ENCODE measurements at places on chromosomes 13 and 19.

- DNase-seq = no peak
These were observed 3.7 kb upstream of the SMIM17 start for GRCh38 chr19:56639217-56639616.

- no peak for DNase-seq
These were observed 99.2 kb upstream of the KLF5 start for GRCh38 chr13:72959643-72960042.

DNA sequence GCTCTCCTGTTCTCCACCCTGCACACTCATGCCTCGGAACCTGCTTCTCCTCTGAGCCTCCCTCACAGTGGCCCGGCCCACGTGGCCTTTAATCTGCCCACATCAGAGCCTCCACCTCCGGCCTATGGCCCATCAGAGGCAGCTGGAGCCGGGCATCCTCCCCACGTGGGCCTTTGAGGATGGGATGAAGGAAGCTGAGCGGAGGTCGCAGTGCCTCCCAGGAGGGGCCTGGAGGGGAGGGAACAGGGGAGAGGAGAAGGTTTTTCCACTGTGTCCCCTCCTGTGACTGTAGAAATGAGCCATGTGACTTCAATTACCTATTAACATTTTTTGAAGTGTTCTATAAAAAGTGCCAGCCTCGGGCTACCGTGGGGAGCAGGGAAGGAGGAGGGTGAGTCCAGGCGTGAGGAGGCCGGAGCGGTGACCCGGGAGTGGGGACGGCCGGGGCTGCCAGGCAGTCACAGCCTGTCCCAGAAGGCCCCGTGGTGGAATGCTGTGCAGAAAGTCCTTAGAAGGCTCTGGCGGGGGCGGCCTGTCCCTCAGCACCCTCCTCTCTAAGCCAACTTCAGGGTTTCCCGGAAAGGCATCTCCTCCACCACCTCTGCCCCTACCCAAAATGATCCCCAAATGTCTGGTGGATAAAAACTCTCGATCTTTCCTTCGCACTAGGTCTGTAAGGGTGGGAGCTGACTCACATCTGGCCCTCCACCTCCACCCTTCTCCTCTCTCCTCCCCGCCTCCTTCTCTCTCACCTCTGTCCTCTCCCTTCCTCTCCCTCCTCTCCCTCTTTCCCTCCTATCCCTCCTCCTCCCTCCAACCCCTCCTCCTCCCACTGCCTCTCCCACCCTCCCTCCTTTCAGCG is 24.8 kb upstream of the SLC1A5 start:
- DNase-seq = no peak

- DNase-seq = no peak
These were observed 15.9 kb upstream of the NOP53 start for GRCh38 chr19:47729468-47729798.

DNA sequence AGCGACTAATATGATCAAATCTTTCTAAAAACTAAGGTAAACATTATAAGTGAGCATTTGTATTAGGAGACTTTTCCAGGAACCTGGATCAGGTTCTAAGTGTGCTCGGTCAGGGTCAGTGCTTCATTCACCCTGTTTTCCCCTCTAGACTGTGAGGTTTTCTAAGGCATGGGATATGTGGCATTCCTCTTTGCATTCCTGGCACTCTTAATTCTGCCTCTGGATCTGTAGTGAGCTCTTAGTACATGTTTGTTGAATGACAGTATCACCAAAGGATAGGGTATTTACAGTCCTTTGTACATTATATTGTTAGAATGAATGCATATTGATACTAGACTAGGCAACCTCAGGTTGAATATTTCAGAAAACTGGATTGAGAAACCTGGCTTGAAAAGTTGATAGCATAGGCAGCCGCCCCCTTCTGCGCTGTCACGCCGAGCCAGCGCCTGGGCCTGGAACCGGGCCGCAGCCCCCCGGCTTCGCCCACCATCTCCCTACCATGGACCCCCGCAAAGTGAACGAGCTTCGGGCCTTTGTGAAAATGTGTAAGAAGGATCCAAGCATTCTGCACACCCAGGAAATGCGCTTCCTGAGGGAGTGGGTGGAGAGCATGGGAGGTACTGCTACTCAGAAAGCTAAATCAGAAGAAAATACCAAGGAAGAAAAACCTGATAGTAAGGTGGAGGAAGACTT is 156.5 kb downstream of the KCNRG start:
- no peak for DNase-seq

GRCh38 chr19:3474010-3474409 is 6.3 kb downstream of the SMIM24 start:
- no peak for DNase-seq

DNA sequence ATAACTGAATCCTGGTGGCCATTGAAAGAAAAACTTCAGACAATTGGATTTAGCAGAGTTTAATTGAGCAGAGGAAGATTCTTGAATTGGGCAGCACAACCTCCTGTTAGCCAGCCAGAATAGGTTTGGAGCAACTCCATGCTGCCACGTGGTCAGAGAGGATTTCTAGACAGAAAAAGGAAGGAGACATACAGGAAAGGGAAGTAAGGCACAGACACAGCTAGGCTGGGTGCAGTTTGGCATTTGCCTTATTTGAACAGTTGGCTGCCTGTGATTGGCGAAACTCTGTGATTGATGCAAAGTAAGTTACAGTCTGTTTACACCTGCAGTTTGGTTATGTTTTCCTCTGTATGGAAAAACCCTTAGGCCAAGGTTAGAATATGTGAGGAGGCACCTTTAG is 85.8 kb upstream of the SPATA13 start:
- DNase-seq = no peak

DNA sequence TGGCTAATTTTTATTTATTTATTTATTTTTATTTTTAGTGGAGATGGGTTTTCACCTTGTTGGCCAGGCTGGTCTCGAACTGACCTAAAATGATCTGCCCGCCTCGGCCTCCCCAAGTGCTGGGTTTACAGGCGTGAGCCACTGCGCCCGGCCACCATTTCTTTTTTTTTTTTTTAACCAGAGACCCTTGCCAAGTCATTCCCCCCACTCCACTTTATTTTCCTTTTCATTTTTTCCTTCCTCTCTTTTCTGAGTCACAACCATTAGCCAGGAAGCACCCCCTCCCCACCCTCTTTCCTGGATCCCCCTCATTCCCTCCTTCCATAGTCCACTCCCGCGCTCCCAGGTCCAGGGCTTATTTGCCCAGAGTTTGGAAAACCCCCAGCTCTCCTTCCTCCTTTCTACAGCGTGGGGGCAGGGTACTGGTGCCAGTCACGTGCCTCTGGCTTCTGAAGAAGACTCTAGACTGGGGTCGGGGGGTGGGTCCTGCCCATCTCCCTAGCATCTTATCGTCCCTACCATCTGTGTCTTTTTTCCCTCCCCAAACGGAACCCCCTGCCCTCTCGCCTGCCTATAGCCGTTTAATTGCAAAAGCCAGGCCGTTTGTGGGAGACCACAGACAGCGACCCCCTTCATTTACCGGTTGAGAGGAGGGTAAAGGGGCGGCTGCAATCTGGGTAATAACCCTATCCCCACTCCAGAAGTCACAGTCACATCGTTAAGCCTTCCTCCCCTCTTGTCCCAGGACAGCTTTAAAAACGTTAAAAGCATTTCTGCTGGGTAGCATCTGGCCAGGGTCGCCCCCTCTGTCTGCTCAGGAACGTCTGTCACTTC is 1.1 kb upstream of the CALR start:
- DNase-seq = no peak

DNA sequence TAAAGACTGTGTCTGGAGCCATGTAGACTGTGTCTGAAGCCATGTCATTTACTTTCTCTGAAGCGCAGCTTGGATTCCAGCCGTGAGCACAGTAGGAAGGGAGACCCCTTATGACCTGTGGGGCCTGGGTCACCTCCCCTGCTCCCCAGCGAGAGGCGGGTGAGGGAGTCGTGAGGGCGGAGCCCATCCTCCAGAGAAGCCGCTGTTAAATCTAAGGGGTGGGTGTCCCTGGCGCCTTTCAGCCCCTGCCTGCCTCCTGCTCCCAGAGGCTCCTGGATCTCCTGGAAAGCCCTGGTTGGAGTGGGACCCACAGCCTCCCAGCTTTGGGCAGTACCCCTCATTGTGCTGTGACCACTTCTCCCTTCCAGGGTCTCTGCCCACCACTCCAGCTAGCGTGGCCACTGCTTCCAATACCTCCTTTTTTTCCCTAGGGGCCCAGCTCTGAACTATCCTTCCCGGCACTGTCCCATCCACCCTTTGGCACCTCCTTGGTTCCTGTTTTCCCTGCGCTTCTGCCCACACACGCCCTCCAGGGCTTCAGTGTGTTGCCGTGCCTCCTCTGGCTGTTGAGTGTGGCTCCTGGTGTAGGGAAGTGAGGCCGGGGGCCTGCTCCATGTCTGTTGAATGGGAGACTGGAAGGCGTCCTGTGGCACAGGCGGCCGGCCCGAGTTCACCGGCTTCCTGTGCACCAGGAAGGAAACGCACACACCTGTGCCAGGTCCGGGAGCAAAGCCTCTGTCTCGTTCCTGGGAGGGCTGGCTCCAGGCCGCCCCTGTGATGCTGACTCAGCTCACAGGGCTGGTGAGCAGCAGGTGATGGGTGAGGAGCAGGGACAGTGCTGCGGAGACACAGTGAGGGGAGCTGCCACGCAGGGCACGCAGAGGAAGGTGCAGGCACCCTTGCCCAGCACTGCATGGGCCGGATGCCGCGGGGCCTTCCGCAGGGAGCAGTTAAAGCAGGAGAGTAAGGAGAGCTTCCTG is 29.4 kb downstream of the ATP4B start:
- no peak for DNase-seq

- no peak for DNase-seq
These were observed 86.2 kb downstream of the STARD13 start for GRCh38 chr13:33199289-33199850.

DNA sequence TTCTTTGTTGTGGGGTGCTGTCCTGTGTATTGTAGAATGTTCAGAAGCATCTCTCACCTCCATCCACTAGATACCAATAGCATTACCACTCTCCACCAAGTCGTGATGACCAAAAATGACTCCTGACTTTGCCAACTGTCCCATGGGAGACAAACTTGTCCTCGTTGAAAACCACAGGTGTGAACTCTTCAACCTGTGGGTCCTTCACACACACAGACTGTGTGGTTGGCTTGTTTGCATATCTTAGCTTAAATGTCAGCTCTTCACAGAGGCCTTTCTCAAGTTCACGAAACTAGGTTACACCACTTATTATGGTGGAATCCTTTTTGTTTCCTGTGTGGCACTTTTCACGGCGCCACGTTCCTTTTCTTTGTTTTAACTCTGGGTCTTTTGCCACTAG is 6.8 kb downstream of the GPC5 start:
- DNase-seq = no peak

- DNase-seq = no peak
These were observed 4.8 kb downstream of the MKNK2 start for GRCh38 chr19:2046046-2046907.

DNA sequence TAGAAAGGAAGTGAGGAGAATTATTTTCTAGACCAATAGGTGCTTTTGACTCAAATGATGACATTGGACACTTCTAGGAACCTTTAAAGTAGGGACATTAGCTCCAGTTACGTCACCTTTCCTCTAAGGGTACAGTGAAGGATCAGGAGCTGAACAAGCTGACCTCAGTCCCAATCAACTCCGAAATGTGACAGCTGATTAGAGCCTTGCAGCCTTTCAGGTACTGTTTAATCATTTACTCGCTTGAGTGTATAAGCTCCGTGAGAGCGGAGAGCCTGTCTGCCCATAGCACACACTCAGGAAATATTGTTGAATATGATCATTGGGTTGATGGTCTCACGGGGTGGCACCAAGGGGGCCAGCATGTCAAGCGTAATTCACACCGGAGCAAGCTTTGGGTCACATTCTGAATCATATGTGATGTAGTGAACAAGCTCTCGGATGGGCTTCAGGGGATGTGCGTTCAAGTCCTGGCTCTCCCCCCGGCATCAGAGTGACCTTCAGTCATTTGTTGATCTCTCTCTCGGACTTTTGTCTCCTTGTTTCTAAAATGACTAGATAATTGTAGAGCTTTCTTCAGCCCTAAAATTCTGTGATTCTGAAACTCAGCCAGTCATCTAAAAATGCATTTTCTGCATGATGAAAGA is 141.9 kb downstream of the ZIC5 start:
- DNase-seq = no peak

GRCh38 chr13:40390401-40390916 is 276.0 kb downstream of the FOXO1 start:
- no peak for DNase-seq

DNA sequence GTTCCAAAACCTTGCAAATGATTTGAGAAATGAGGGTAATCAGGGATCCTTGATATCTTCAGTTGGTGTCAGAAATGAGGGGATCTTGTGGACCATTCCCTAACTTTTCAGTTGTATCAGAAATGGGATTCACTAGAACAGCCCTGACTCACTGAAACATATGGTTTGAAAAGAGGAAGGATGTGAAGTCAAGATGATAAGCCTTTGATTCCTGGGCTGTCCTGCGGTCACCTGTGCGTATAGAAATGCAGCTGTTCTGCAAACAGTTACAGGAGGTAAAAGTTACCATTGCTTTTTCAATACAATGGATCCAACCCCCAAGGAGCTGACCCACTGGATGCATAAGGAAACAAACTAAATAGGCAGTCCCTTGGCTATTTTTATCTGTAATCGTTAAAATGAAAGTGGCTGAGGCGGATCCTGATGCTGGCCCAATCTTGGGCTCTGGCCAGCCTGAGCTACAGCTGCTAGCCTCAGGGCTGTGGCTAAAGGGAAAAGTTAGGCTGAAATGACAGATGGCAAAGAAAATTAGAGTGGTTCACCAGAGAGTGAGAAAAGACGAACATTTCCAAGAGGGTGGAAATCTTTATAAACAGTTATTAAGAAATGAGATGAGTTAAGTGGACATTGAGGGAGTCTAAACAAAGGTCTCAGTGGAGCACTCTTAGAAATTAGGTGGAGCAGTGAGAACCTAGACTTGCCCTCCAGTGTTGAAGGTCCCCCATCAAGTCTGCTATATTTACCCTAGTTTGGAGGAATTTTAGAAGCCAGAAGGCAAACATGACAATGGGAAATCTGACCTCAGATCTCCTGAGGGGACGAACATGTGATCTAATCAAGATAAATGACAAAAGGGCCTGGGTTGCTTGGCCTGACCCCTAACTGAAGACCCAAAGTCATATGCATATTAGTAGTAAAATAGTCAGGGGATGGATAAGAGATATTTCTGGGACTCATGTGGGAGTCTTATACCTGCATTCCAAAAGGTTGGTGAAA is 7.6 kb downstream of the SIGLECL1 start:
- no peak for DNase-seq

DNA sequence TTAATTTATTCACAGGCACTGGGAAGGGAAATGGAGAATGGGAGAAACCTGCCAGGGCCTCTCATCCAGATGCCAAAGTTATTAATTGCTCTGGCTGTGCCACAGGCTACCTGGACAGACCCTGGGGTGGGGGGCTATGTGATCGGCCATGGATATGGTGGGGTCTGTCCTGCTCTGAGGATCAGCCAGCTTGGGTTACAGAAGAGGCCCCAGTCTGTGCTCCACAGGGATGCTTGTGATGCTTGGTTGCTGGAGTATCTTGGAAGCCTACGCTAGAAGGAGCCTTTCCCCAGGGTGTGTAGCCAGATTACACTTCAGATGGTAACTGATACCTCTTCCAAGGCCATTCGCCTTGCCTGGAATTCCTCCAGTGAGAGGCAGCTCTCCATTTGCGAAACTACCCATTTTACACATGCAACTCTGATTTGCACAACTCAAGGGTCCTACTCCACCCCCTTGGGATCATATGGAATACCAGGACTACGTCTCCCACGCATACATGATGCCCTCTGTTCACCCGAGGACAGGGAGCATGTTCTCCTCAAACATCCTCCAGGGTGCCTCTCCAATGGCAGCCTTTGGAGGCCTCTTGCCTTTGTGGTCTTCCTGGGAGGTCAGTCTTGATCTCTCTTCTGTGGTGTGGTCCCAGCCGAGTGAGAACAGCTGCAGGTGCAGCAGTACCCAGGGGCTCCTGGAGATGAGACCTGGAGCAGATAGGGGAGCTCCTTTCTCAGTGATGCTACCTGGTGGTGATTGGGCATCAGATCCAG is 186.6 kb upstream of the TSHZ3 start:
- no peak for DNase-seq

- no peak for DNase-seq
These were observed 2889.6 kb upstream of the PCDH20 start for GRCh38 chr13:64305246-64305645.
